ENCODE measurements at places on chromosomes 3 and 15. TPM values are rescaled to one million over a fixed set of nuclear protein-coding genes. Genes with fewer than 3 reads are reported as not detected.

DNA sequence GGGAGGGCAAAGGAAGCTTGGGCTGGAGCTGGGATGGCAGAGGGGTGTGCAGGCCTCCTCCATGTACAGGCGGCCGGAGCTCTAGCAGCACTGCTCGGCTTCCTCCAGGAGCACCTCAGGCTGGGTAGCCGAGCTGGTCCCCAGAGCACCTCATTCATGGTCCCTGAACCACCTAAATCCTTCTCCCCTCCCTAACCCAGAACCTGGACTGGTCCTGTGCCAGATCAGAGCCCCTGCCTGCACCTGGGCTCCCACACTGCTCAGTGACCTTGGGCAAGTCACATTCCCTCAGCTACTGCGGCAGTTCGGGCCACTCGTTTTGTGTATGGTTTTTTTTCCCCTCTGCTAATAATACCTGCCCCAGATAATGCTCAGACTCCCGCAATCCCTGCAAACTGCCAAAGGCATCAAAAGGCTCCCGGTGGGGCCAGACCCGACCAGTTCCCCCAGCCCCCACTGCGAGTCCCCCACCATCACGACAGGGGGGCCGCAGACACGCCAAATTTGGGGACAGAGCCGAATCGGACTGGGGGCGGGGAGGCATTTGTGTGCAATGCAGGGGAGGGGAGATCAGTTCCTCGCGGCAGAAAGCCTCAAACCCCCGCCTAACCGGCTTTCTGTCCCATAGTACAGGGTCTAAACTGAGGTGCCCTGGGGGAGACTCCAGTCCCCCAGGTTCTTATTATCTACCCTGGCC, 1.3 kb downstream of the SEMA7A start:
- no peak for DNase-seq

The MITF gene
- 1.9 TPM for total RNA-seq

The CCDC33 gene
- 2.6 TPM for total RNA-seq

DNA sequence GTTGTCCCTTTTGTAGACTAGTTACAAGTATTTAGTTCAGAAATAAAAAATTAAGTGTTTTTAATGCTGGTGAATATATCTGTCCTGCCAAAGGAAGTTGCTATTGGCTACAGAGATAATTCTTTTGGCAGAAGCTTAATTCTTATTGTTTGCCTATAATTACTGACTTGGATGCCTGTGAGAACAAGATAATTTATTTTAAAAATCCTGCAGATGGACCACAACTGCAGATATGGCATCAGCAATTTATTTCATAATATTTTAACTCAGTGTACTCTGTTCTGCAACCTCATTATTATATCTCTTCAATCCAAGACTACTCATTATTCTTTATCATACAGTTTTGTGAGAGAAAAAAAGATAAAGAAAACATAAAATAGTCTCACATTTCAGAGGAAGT, 789.8 kb downstream of the NAALADL2 start:
- DNase-seq: no peak

The KNG1 gene
- total RNA-seq: not detected

The DAZL gene
- 5.3 TPM for total RNA-seq

Data from GM23338 (cell line).